ENCODE measurements at places on chromosomes 1 and 21.

- no peak for DNase-seq
Measured at GRCh38 chr1:117574161-117574835, 31.6 kb upstream of the TENT5C start.

DNA sequence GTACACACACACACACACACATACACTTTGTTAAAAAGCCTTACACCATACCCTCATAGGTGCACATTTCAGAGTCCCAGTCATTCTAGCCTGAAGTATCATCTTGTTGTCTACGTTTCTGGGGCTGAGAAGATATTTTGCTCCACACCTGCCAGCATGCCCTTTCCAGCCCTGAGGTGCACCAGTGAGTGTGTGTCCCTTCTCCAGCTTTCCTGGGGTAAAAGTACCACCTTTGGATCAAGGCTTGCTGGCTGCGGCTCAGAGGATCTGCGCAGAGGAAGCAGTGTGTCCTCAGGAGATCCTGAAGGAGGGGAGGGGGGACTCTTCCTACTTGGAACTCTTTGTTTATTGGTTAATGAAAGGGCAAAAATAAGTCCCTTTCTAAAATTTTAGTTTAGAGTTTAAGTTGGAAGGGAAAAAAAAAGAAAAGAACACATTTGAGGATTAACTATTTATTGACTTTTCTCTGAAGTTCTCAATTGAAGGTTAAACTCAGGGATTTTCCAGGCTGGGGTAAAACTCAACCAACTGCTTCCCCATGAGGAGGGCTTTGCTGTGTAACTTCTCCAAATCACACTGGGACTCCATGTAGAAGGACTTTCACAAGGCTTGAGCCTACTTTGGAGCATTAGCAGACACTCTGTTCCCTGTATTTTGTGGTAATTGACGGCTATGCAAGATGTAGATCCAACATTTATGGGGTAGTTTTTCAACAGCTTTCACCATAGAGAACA, 200.3 kb upstream of the SGIP1 start:
- no peak for DNase-seq

- DNase-seq = peak; percentile 44
Measured at GRCh38 chr1:114669562-114670082, at the start of gene DENND2C. DENND2C (minus strand) TSS chr1:114670049; CDS start chr1:114625984, 44,065 bp downstream.

DNA sequence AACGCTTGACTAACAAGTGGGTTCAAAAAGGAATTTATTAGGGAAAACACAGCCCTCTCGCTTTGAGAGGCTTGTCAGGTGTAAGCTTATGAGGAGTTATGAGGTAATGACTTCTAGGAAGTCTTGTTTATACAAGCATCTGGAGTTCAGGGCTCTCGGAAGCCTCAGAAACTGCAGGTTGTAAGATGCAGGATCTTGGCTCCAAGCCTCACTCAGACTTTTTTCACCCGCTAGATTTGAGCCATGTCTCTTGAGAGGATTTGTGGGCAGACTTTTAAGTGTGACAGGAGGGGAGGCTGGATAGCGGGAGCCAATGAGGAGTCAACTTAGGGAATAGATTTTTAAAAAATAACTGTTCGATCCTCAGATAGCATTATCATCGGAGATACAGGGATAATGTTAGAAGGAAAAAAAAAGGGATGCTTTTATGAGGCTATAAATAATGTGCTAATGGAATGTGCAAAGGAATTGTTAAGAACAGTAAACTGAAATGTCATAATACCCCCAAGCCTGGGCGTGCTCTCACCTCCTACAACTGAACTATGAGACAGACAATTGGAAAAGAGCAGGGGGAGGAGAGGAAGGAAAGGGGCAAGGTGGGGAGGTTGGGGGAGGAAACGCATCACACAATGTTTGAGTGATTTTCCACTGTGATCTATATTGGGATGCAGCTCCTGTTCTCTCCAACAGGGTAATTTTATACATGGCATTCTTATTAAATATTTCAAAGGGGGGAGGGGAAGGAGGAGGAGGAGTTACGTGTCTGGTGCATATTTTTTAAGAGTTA, 107.4 kb upstream of the ESRRG start:
- DNase-seq = no peak

GRCh38 chr1:184189361-184189760, 137.8 kb downstream of the TSEN15 start:
- DNase-seq = no peak

GRCh38 chr1:112457955-112458354, 50.8 kb upstream of the WNT2B start:
- no peak for DNase-seq

DNA sequence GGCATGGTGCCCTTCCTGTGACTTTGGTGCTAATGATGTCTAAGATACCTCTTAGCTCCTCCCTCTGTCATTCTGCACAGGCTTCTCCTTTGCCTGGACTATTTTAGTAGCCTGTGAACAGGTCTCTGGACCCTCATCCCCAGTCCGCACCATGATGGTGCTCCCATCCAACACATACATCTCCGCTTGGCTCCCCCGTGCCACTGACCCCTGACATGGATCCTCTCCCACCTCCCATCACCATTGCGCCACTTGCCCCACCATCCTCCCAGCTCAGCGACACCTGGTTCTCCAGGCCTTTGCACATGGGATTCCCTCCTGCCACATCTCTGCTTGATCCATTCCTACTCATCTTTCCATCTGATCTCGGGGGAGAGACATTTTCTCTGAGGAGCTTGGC, 33.9 kb downstream of the RUNX3 start:
- no peak for DNase-seq

DNA sequence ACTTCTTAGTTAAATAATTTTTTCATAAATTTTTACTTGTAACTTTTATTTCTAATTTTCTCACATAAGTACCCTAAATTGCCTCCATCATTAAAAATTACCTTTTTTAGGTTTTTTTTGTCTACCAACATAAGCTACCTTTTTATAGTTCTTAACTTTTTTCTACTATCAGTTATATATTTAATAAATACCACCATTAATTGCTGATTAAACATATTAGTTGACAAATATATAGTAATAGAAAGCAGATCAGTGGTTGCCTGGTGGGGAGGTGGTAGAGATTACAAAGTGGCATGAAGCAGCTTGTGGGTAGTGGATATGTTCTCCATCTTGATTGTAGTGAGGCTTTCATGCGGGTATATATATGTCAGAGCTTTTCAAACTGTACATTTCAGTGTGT, 6.1 kb upstream of the SH3BP5L start:
- no peak for DNase-seq

- no peak for DNase-seq
Measured at GRCh38 chr1:235622936-235623779, 26.4 kb downstream of the GNG4 start.

DNA sequence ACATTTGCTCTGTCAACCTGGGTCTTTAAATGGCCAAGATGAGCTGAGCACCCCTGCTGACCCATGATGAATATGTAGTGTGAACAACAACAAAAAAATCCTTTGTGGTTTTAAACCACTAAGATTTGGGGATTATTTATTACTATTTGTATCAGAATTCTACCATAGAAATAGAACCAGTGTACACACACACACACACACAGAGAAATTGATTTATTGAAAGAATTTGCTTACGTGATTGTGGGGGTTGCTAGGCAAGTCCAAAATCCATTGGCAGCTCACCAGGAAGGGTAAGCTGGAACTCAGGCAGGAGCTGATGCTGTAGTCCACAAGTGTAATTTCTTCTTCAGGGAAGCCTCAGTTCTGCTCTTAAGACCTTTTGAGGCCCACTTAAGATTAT, 82.5 kb upstream of the MAP1LC3C start:
- no peak for DNase-seq

- no peak for DNase-seq
Measured at GRCh38 chr1:47663286-47663685, 225.4 kb downstream of the FOXD2 start.

DNA sequence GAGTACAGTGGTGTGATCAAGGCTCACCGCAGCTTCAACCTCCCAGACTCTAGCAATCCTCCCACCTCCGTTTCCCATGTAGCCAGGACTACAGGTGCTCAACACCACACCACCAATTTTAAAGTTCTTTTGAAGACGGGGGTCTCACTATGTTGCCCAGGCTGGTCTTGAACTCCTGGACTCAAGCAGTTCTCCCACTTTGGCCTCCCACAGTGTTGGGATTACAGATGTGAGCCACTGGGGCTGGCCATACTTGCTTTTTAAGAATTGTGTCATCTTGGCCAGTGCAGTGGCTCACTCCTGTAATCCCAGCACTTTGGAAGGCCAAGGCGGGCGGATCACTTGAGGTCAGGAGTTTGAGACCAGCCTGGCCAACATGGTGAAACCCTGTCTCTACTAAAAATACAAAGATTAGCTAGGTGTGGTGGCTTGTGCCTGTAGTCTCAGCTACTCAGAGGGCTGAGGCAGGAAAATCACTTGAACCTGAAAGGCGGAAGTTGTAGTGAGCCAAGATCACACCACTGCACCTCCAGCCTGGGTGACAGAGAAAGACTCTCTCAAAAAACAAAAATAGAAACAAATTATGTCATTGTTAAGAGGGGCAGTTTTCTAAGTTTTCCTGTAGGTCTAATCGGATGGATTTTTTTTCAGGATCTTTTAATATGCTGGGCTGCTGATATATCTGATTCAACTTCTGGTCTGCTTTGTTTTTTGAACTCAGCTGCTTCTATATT, 18.7 kb downstream of the AK4 start:
- no peak for DNase-seq

DNA sequence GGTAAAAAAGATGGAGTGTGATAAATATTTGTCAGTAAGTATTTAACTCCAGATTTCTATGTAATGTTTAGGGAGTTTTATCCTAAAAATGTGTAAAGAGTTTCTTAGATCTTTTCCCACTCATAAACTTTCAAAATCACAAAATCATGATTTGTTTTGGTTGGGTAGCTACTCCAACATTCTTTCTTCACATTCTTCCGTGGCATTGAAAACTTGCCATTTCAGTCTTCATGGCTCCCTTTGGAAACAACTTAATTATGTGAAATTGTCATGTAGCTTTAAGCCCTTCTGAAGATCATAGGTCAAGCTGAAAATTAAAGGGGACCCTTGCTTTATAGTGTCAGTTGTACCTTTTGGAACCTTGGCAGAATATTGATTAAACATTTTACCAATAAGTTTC, 73.2 kb downstream of the ADGRL2 start:
- no peak for DNase-seq

- DNase-seq = no peak
Measured at GRCh38 chr1:94951509-94952208, 24.7 kb upstream of the CNN3 start.

- no peak for DNase-seq
Measured at GRCh38 chr1:157157501-157158190, 19.5 kb upstream of the ETV3 start.

DNA sequence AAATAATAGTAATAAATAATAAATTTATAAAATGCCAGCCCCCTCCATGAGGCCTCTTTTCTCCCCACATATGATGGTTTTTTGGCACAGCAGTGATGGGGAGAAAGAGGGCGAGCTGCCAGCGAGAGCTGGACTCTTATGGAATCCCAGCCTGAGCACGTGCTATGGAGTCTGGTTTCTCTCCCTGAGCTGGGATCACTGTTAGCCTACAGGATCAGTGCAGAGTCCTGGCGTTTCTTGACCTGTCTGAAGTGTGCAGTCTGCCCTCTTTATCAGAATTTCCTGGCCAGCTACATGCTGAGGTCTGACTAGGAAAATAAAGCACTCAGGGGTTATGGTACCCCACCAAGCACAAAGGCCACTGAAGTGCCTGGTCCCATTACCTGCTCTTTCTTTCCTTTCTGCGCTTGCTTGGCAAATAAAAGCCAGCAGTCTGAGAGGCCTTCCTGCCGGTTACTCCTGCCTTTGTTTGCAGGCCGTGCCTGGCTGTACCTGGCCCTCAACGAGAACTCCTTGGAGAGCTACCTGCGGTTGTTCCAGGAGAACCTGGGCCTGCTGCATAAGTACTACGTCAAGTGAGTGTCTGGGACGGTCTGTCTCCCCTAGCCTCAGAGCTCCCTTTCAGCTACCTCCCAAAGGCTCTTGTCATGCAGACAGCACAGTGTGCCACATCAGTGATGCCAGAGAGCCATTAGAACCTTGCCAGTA, 18.5 kb upstream of the SLC25A34 start:
- DNase-seq = no peak

GRCh38 chr1:7483634-7484383, 287.3 kb upstream of the VAMP3 start:
- DNase-seq = no peak

GRCh38 chr1:30353637-30354036, 369.7 kb downstream of the MATN1 start:
- DNase-seq = no peak

- DNase-seq = no peak
Measured at GRCh38 chr1:206856674-206857464, 8.6 kb upstream of the IL20 start.

DNA sequence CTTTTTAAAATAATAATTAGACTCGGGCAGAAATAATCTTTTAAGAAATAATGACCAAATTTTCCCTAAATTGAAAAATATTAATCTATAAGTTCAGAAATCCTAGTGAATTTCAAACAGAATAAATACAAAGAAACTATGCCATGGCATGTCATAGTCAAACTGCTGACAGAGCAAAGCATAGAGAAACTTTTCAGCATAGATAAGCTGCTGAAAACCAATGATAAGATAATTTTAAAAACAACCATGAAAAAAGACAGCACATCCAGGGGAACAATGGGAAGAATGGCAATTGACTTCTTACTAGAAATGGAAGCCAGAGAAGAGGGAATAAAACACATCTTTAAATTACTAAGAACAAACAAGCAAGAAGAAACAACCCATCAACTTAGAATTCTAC, 19.8 kb downstream of the CD1D start:
- DNase-seq = no peak

- no peak for DNase-seq
Measured at GRCh38 chr1:84849357-84849975, 43.5 kb downstream of the LPAR3 start.

GRCh38 chr1:207470927-207471326, 16.8 kb downstream of the CR2 start:
- DNase-seq = no peak

DNA sequence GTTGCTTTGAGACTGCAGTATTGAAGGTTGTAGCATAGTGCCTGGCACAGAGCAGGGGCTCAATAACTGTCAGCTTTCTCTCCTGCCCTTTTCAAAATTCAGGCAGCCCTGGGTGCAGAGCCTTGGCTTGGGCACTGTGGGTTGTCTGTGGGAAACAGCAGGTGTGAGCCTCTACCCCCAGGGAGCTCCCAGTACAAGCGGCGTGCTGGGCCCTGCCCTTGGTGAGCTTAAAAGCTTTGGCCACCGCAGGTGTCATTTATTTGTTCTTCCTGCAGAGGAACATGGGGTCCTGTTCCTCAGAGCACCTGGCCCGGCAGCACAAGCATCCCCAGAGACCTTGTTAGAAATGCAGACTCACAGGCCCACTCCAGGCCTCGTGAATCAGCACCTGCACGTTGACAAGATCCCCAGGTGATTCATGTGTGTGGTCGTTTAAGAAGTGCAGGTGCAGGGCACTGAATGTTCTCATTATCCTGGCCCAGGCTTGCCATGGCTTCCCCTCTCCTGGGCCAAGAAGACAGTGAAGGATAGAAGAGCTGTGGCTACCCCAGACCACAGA, 29.9 kb upstream of the IGSF21 start:
- DNase-seq = no peak

- no peak for DNase-seq
Measured at GRCh38 chr1:168488138-168488537, 55.7 kb downstream of the XCL2 start.

- DNase-seq = no peak
Measured at GRCh38 chr1:3482378-3482849, 27.9 kb downstream of the ARHGEF16 start.

- DNase-seq = no peak
Measured at GRCh38 chr1:32334864-32335534, 1.0 kb downstream of the MARCKSL1 start.
